ENCODE measurements at places on chromosomes 1 and 21.

DNA sequence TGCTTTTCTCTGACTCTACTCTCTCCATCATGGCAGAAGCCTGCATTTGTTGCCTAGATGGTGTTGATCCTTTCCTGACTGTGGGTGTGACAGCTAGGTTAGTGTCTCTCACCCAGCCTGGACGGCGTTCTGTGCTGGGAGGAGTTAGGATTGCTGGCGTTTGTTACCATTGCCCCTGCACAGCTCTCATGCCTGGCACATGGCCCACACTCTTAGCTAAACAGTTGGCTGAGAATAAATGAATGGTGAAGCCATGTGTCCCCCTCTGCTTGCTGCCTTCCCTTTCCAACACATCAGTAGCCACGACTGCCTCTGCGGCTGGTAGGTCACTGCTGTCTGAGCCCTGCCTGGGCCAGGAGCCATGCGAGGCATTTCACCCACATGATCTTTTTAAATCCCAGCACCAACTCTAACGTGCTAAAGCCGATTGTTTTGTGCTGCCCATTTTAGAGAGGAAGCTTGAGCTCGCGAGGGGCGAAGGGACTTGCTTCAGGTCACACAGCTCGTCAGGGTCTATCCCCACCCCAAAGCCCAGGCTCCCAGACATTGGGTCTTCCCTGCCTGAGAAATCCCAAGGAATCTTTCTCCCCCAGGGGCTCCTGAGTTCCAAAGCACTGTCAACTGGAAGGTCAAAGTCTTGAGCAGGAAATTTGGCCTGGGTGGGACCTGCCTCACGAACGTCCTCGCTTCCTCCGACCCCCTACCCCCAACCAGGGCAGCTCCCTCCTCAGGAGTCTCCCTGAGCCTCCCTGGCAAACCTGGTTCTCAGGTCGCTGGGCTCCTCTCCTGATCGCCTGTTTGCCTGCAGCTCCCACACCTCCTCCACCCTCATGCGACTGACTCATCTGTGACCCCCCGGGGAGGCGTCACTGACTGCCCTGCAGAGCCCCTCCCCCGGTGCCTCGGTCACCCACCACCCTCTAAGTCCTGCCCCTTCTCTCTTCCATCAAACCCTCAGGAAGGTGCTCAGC lies 271.7 kb upstream of the C1orf174 start:
- no peak for DNase-seq

DNA sequence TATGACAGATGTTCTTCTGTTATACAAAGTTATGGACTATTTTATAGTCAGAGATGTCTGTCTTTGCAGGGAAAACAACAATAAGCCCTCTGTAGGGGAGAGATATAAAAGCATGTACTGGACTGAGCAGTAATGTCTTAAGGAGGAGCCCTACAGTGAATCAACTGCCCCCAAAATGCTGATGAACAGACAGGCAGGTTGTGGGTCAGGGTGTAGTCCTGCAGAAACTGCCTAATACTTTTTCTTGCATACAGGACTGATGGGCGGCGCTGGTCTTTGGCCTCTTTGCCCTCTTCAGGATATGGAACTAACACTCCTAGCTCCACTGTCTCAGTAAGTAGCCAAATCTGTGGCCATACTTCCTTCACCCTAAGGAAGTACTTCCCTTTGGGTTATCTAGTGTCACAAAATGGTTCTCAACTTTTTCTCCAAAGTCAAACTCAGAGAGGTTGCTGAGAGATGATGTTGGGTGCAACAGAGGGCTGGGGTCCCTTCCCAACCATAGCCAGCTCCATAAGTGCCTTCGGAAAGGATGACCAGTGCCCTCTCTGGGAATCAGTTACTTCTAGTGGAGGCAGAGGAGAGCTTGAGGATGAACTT lies 129.8 kb downstream of the PIK3R3 start:
- DNase-seq: no peak

DNA sequence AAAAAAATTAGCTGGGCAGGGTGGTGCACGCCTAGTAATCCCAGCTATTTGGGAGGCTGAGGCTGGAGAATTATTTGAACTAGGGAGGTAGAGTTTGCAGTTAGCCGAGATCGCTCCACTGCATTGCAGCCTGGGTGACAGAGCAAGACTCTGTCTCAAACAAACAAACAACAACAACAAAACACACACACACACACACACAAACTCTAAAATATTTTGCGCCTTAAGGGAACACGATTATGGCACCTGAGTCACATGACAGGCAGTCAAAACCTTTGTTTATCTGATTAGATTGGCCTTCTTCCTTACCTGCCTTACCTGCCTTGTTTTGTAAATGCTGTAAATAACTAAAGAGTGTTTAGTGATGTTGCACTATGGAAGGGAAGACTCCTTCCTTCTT lies 20.6 kb upstream of the WNT2B start:
- no peak for DNase-seq

DNA sequence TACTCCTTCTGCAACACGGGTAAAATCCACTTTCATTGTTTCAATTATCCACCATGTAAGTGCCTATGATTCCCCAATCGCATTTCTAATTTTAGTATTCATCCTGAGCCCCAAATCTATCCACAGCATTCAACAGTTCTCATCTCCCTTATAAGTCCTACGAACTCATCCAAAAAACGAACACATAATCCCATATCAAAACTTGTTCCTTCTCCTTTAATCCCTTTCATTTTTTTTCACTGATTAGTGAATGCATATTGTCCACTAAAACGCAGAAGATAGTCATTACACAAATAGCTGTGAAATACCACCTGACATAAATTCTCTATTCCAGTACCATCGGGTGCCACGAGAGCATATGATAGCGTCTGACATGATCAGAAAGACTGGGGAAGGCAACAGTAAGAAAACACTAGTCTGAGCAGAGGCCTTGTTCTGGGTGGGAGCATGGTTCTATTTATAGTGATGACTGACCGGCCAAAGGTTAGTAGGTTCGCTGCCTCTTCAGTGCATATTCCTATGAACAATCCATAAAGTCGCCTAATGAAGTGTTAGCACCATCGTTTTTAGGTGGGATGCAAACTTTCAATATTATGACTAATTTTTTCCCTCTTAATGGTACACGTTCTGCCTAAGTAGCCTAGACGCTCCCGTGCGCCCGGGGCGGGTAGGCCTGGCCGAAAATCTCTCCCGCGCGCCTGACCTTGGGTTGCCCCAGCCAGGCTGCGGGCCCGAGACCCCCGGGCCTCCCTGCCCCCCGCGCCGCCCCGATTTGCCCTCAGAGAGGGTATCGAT lies 648 bp downstream of the ATP5PF start:
- no peak for DNase-seq

- DNase-seq: no peak
Observed at GRCh38 chr21:32597205-32597604, 11.9 kb upstream of the TCP10L start.

- no peak for DNase-seq
Observed at GRCh38 chr21:24294171-24294570, 1313.1 kb downstream of the MRPL39 start.

GRCh38 chr1:246687002-246687401 lies 37.2 kb upstream of the SCCPDH start:
- DNase-seq: no peak

GRCh38 chr1:55639051-55639450 lies 423.9 kb upstream of the USP24 start:
- no peak for DNase-seq

GRCh38 chr21:28342212-28342810 lies 650.4 kb downstream of the LTN1 start:
- DNase-seq: no peak

GRCh38 chr1:220221269-220221668 lies 51.0 kb downstream of the RAB3GAP2 start:
- DNase-seq: no peak

- no peak for DNase-seq
Observed at GRCh38 chr1:154342836-154343472, 17.6 kb downstream of the ATP8B2 start.

- DNase-seq: no peak
Observed at GRCh38 chr1:116904791-116905320, 4.9 kb upstream of the PTGFRN start.

DNA sequence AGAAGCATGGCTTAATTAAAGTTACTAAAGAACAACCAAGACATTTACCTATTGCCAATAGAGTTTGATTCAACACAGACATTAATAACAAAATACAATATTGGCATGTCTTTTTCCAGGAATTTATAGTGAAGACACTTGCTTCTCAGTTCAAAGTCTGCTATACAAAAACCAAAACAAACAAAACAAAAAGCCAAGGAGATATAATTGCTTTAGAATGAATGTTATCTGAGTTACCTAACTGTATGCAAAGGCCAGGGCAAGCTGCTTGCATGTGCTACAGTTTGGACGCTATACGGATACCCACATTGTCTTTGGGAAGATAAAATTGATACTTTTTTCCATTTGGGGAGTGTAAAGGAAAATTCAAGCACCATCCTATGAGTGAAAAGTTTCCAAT lies 13.6 kb downstream of the FMO5 start:
- no peak for DNase-seq

DNA sequence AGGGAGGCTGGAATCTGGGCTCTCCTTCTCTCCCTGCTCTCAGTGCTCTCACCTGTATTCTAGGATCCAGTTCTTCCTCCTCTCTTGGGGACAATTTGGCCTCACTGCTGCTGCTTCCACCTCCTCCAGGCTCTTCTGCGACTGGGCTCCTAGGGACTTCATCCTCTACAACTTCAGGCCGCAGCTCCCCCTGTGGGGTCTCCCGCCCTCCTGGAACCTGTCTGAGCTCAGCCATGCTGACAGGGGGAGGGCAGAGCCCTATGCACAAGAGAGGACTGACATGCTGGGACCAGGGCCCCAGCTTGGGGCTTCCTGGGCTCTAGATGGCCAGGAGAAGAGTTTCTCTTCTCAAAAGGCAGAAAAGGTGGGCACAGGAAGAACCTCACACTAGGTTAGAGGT lies 1.0 kb downstream of the SH3BP5L start:
- DNase-seq: no peak

DNA sequence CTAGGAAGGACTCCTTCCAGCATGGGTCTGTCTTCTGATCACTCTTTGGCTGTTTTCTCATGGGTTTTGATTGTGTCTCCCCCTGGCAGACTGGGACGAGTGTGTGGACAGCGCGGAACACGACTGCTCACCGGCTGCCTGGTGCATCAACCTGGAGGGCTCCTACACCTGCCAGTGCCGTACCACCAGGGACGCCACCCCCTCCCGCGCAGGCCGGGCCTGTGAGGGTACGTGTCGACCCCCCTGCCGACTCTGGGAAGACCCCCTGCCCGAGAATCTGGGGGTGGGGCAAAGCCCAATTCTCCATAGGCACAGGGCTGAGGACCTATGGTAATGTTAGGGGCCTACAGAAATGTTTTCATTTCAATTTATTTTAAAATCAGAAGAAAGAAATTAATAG lies 38.4 kb downstream of the UMODL1 start:
- no peak for DNase-seq

DNA sequence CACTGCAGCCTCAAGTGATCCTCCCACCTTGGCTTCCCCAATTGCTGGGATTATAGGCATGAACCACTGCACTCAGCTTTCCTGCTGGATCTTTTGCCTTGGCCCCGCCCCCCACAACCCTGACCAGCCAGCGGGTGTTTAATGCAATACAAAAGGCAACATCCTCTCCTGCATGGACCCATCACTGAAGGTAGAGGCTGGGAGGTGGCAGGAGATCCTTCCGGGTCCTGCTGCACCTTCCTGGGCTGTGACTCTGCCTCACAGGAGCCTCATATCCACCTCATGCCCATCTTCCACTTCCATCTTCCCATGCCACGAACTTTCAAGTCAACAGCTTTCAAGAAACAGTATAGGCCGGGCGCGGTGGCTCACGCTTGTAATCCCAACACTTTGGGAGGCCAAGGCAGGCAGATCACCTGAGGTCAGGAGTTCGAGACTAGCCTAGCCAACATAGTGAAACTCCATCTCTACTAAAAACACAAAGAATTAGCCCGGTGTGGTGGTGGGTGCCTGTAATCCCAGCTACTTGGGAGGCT lies 11.7 kb upstream of the WNT9A start:
- DNase-seq: no peak

GRCh38 chr1:216576234-216576937 lies 146.8 kb downstream of the ESRRG start:
- no peak for DNase-seq

DNA sequence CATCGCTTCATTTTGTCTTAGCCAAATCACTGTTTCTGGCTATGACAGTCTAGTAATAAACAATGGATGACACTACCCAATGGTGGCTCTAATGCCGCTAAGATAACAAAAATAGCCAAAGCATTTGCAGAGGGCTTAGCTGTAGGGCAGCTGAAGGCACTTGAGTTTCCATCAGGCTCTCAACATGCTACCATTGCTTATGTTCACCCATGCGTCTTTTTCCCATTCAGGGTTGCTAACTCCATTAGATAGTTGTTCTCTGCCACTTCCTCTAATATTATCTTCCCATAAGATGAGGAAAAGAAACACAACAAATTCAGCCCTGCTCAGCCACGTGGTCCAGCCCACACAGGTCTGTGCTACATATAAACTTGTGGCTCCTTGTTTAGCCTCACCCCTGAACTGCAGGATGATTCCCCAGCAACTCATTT lies 159.6 kb downstream of the TOMM20 start:
- DNase-seq: no peak

DNA sequence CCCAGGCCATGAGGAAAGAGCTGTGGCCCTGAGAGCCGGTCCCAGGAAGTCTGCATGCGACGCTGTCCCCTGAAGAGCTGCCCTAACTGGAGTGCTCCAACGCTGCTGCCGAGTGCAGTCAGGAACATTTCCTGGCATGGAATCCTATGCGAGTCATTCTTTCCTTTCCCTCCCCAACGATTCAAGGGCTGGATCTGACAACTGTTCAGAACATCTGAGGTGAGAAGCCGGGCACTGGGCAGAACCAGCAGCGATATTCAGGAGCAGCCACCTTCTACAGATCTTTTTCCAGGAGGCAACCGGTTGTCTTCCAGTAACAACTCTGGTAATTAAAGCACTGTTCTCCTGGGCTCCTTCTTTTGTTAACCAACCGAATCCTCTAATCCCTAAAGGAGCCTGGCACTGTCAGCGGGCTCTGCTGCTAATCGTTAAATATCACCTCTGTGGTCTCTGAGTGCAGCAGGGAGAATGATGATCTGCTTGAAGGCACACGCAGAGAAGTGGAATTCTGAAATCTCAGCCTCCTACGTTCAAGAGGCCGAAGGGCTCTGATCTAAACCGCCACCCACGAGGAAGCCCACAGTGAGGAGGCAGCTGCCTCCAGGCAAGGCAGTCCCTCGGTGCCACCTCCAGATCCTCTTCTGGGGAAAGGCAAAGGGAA lies 55.8 kb downstream of the SLC45A1 start:
- peak; percentile 95 for DNase-seq

DNA sequence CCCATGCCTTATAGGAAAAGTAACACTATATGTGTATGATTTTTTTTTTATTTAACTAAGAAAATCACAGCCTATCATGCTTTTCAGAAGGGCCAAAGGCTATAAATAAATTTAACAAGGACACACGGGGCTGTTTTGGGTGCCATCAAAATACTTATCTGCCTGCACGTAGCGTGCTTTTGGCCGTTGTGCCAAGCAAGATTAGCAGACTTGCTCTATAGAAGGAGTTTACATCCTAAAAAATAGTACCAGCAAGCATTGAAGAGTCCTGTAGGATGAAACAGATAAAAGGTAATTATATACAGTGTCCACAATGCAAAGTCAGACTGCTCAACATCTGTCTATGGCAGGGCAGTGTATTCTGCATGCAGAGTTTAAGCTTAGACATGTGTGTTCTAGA lies 3.7 kb downstream of the OLIG1 start:
- no peak for DNase-seq

- DNase-seq: peak; percentile 88
Observed at GRCh38 chr1:115306146-115306545, 31.9 kb downstream of the NGF start.

Measured in NCI-H187 treated with DMSO at 0.1 percent for 48 hours (cell line).